ENCODE measurements at places on chromosomes 4 and X. TPM values are rescaled to one million over a fixed set of nuclear protein-coding genes. Genes with fewer than 3 reads are reported as not detected.

TMEM150C gene
- total RNA-seq = 3.5 TPM

- no peaks in the 10 kb centered on the region for H3K4me1 ChIP-seq
- DNase-seq = no peak
- H3K4me3 ChIP-seq = no peak overlapping the region
- no peaks in the 10 kb centered on the region for H3K36me3 ChIP-seq
Measured at GRCh38 chrX:69257499-69258127, 92.4 kb upstream of the PJA1 start.

HTR2C gene
- not detected for total RNA-seq

- H3K27ac ChIP-seq = no peak overlapping the region
- no peaks in the 10 kb centered on the region for H3K36me3 ChIP-seq
- no peaks in the 10 kb centered on the region for H3K4me1 ChIP-seq
- DNase-seq = no peak
- H3K27me3 ChIP-seq = no peaks in the 10 kb centered on the region
- no peak overlapping the region for H3K4me3 ChIP-seq
Measured at GRCh38 chrX:10922159-10922558, 189.0 kb upstream of the HCCS start.

GRCh38 chr4:93475730-93476129 is 352.8 kb upstream of the ATOH1 start:
- H3K27ac ChIP-seq = no peak overlapping the region
- H3K36me3 ChIP-seq = no peaks in the 10 kb centered on the region
- no peaks in the 10 kb centered on the region for H3K27me3 ChIP-seq
- no peaks in the 10 kb centered on the region for H3K4me1 ChIP-seq
- H3K4me3 ChIP-seq = no peak overlapping the region
- no peak for DNase-seq

DNA sequence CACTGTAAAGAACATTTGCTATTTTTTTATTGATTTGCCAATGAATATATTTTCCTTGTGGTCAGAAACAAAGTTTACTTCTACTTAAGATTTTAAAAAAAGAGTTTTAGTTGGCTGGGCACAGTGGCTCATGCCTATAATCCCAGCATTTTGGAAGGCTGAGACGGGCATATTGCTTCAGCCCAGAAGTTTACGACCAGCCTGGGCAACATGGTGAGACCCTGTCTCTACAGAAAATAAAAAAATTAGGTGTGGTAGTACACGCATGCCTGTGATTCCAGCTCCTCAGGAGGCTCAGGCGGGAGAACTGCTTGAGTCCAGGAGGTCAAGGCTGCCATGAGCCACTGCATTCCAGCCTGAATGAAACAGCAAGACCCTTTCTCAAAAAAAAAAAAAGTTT is 36.8 kb downstream of the LRP2BP start:
- DNase-seq = no peak
- H3K36me3 ChIP-seq = no peaks in the 10 kb centered on the region
- H3K27ac ChIP-seq = no peak overlapping the region
- peaks cover 26% of the 10 kb centered on the region for H3K4me1 ChIP-seq
- H3K27me3 ChIP-seq = no peaks in the 10 kb centered on the region

DNA sequence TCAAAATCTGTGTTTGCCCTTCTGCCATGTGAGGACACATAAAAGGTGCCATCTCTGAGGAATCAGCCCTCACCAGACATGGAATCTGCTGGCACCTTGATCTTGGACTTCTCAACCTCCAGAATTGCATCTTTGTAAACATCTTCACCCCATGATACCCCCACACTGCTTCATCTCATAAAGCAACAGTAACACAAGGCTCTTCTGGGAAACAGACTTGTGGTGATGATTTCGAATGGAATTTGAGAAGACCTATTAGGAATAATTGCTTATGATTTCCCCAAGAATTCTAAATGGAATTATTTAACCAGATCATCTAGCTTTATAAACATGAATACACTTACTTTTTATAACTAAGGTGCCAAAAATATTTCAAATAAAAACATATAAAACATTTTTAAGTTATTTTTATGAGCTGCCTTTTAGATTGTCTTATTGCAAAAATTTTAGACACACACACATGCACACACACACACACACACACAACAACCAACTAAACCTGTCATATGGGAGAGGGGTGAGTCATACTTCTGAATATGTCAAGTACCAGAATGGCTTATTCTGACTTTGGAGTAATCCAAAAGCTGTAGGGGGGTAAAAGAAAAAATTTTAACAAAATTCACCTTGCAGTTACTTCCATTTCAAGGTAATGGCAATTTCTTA is 82.0 kb downstream of the USP46 start:
- H3K27ac ChIP-seq = no peak overlapping the region
- no peak overlapping the region for H3K4me3 ChIP-seq
- H3K4me1 ChIP-seq = no peaks in the 10 kb centered on the region
- no peaks in the 10 kb centered on the region for H3K27me3 ChIP-seq
